ENCODE measurements at places on chromosomes 16 and 17. TPM values are rescaled to one million over a fixed set of nuclear protein-coding genes. Genes with fewer than 3 reads are reported as not detected.

DNA sequence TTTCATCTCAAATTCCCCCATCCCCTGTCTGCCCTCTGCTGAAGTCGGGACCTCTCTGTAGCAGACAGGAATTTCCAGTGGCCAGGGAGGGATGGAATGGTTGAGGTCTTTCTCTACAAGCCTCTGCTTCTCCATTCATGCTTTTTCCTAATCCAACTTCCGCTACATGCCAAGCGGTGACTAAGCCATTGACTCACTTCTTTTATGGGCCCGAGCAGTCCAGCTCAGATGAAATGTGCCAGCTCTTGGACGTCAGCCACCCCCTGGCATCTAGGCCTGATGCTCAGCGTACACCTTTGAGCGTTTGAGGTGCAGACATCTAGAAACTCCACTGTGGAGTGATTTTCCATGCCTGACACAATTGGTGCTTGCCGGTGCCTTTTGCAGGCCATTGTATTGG, 40.7 kb upstream of the GPR139 start:
- H3K4me1 ChIP-seq = no peaks in the 10 kb centered on the region
- H3K27ac ChIP-seq = no peak overlapping the region
- peak; percentile 93 for DNase-seq
- H3K4me3 ChIP-seq = no peak overlapping the region
- H3K36me3 ChIP-seq = no peaks in the 10 kb centered on the region
- peaks cover 2% of the 10 kb centered on the region for H3K27me3 ChIP-seq

- H3K27ac ChIP-seq = no peak overlapping the region
- H3K27me3 ChIP-seq = peaks cover 2% of the 10 kb centered on the region
- no peak for DNase-seq
- H3K4me3 ChIP-seq = no peak overlapping the region
- no peaks in the 10 kb centered on the region for H3K36me3 ChIP-seq
Measured at GRCh38 chr17:37737081-37737480, 7.8 kb downstream of the HNF1B start.

GRCh38 chr17:29579866-29580771, 9.3 kb downstream of the GIT1 start:
- no peak overlapping the region for H3K4me3 ChIP-seq
- H3K36me3 ChIP-seq = peaks cover 23% of the 10 kb centered on the region
- H3K27ac ChIP-seq = no peak overlapping the region
- peak; percentile 85 for DNase-seq
- no peaks in the 10 kb centered on the region for H3K4me1 ChIP-seq

DNA sequence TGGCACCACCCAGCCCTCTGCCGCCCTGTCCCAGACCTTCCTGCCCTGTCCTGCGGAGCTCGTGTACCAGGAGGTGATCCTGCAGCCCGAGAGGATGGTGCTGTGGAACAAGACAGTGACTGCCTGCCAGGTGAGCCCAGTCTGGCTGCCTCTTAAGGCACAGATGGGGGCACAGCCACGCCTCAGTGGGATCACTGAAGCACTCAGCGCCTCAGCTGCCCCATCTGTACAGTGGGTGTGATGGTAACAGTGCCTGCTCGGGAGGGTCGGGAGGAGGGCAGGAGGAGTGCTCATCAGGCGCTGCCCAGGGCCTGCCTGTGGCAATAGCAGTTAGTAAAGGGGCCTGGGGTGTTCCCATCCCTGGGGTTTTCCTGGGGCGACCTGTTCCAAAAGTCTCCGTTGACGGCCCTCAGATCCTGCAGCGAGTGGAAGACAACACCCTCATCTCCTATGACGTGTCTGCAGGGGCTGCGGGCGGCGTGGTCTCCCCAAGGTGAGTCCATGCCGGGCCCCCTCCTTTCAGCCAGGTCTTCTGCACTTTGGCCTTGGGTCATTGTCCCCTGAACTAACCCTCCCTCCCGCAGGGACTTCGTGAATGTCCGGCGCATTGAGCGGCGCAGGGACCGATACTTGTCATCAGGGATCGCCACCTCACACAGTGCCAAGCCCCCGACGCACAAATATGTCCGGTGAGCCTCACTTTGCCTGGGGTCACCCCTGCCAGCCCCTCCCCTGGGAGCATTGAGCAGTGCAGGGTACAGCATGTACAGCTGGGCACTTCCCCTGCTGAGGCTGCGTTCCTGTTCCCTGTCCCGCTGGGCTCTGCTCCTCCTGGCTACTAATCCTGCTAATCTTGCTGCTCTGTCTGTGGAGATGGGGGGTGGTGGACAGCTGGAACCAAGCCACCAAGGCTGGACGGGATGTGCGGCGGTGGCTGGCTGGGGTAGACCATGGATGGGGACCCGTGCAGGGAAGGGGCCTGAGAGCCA, 4.5 kb upstream of the TCAP start:
- H3K27me3 ChIP-seq = no peaks in the 10 kb centered on the region
- no peak for DNase-seq

DNA sequence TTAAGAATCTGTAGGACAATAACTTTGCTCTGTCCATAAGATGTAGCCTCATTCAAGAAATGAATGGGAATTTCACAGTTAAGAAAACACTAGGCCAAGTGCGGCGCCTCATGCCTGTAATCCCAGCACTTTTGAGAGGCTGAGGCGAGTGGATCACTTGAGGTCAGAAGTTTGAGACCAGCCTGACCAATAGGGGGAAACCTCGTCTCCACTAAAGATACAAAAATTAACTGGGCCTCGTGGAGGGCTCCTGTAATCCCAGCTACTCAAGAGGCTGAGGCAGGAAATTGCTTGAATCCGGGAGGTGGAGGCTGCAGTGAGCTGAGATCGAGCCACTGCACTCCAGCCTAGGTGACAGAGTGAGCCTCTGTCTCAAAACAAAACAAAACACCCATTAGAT, 19.9 kb upstream of the RSL1D1 start:
- no peaks in the 10 kb centered on the region for H3K36me3 ChIP-seq
- no peak for DNase-seq
- no peaks in the 10 kb centered on the region for H3K4me1 ChIP-seq
- H3K27me3 ChIP-seq = no peaks in the 10 kb centered on the region

- no peak overlapping the region for H3K27ac ChIP-seq
- H3K36me3 ChIP-seq = no peaks in the 10 kb centered on the region
- DNase-seq = no peak
- H3K27me3 ChIP-seq = no peaks in the 10 kb centered on the region
- H3K4me1 ChIP-seq = no peaks in the 10 kb centered on the region
Measured at GRCh38 chr17:45924332-45924820, 30.0 kb downstream of the MAPT start.

GRCh38 chr16:85750146-85750826, 610 bp downstream of the C16orf74 start:
- no peaks in the 10 kb centered on the region for H3K36me3 ChIP-seq
- peaks cover 21% of the 10 kb centered on the region for H3K4me1 ChIP-seq
- DNase-seq = no peak
- no peak overlapping the region for H3K27ac ChIP-seq

CES1 gene
- total RNA-seq = 16.0 TPM

IRF8 gene
- 21.2 TPM for total RNA-seq
